ENCODE measurements at places on chromosomes 7 and 10.

DNA sequence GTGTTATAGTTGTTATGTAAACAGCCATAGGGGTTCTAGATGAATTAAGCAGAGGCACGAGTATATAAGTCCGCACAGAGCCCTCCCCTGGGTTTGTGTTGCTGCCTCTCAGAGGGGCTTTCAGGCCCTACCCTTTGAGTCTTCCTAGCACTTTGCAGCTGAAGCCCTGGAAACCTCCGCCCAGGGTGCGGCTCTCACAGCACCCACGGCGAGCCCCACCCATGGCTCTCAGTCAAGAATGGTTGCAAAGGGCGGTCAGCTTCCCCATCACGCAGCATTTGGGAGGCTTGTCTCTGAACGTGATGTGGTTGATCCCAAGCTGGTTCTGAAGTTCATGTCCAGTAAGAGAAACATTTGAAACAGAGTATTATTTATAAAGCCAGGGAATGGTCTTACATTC is 18.8 kb upstream of the INSIG1 start:
- DNase-seq: no peak

- no peak for DNase-seq
Measured at GRCh38 chr10:108363576-108363975, 1199.1 kb upstream of the SORCS1 start.

DNA sequence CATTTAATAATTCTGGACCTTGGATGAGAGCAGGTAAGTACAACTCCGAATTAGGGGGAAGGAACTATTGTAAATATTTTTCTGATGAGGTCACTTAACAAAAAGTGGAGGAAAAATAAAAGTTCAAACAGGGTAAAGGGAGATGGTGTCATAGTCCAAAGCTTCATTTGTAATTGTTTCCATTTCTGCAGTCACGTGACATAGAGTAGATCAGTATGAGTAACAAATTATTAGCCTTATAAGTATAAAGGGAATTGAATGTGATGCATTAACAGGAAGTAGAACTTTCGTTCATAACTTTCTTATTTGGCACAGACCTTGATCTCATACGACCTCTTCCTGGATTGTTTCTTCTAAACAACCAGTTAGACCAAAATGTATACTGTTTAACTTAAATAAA is 347.2 kb upstream of the TPK1 start:
- no peak for DNase-seq

DNA sequence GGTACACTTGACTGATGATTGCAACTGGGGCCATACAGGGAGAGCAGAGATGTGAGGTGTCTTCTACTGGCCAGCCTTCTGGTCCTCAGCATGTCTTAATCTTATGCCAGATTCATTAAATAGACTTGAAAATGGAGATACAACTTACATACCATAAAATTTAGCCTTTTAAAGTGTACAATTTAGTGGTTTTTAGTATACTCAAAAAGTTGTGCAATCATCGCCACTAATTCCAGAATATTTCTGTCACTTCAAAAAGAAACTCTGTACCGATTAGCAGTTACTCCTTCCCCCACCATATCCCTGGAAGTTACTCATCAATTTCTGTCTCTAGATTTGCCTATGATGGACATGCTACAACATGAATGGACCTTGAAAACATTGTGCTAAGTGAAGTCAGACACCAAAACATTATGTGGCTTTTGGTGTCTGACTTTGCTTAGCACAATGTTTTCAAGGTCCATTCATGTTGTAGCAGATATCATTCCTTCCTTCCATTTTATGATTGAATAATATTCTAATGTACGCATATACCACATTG is 53.0 kb downstream of the SH2D4B start:
- no peak for DNase-seq
